Epithelial cell of proximal tubule (primary cell): ENCODE measurements at places on chromosomes 12 and 14.

DNA sequence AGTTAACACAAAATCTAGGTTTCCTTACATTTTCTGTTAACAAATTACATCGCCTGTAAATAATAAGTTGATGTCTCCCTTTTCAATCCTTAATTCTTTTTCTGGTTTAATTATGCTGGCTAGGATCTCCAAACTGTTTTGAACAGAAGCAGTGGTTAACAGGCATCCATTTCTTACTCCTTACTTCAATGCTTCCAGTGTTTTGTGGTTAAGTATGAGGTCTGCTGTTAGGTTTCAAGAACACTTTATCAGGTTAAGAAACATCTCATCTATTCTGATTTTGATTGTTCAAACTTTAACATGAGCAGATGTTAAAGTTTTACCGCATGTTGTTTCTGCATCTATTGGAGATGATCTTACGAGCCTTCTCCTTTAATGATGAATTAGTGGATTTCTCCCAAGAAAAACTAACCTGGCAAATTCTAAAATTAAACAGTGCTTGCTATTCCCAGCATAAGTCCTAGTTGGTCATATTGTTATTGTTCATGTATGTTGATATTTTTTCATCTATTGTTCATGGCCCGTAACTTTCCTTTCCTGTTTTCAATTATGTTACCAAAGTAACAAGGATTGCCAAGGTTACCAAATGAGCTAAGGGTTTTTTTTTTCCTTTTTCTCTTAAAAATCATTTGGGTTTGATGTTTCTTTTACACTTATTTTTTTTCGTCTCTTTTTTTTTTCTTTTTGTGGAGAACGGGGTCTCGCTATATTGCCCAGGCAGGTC, 33.4 kb downstream of the POLE start:
- DNase-seq = no peak

DNA sequence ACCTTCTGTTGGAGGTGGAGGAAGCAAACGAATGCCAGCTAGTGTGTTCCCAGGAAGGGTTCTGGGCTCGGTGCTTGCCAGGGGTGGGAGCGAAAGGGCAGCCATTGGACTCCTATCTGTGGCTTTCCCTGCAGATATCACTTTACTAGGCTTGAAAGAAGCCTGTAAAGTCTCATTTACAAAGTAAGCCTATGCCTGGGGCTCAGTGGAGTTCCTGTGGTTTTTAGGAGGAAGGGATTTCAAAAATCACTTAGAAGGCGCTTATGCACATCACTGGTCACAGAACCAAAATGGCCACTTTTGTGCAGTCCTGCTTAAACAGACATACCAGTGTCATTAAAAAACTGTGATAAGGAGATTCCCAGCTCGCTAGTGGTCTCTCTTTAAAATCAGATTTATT, 22.7 kb downstream of the CLMN start:
- DNase-seq = no peak

DNA sequence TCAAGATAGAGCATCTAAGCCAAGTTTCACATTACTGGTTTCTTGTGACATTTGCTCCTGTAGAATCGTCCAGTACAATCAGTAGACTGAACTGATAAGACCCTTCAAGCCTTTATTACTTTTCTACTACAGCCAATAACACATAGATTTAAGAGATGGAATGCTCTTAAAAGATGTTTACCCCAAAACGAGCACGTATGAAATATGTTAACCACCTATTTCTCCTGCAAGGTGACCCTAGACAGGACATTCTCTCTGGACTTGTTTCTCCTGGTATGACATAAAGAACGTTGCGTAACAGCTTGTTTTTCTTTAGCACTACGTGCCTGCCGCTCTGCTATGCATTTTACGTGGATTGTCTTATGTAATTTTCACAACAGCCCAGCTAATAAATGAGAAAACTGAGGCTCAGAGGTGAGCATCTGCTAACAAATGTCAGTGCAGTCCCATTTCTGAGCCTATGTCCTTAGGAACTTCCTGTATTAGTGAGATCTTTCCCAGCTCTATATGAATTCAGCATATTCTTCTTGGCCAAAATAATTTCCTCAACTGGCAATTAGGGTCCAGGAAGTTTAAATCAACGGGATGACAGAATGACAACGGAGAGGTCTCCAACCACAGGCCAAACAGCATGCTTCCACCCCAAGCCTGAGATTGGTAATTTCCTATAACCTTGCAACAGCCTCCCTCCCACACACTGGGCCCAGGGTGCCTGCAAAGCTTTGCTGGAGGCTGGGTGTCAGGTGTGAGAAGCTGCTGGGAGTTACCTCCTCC, 3.7 kb downstream of the NFKBIA start:
- no peak for DNase-seq

DNA sequence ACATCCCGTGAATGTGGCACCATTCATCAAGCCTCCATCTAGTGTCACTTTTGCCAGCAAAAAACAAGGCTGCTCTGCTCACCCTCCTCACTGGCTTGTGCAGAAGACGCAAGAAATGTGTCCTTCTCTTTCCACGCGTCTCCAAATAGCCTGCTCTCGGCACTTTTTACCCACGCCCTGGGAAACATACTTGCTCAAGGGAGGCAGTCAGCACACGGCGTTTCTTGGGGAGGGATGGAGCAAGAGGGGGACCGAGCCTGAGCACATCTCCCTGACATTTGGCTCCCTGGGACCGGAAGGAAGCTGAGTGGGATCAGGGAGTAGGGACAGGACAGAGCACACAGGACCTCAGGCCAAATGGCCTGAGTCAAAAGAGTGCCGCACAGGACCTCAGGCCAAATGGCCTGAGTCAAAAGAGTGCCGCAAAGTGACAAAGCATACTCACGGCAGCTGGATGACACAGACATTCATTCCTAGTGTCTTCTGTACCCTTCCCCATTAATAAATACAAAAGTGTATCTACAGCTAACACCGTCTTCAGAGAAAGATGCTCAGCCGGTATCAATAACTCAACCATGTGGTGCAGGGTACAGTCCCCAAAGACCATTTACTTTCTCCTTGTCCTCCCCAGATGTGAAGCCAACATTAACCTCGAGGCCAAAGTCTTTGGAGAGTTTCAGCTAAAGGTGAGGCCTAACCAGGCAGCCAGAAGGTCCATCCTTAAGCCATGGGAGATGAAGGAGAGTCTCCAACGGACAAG, 7.1 kb downstream of the BCL11B start:
- DNase-seq = no peak

DNA sequence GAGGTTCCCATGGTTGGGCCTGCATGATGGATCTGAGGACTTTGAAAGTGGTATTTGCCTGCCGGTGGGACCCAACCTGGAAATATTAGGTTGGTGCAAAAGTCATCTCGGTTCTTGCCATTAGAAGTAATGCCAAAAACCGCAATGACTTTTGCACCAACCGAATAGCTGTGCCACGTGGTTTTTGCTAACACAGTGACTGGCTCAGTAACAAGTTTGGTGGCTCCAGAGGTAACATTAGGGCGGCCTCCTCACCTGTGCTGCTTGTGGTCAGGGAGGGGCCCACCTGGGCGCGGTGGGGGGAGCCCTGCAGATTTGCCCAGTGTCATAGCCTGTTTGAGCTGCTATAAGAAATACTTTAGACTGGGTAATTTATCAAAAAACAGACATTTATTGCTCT, 1.8 kb downstream of the BDKRB2 start:
- no peak for DNase-seq

DNA sequence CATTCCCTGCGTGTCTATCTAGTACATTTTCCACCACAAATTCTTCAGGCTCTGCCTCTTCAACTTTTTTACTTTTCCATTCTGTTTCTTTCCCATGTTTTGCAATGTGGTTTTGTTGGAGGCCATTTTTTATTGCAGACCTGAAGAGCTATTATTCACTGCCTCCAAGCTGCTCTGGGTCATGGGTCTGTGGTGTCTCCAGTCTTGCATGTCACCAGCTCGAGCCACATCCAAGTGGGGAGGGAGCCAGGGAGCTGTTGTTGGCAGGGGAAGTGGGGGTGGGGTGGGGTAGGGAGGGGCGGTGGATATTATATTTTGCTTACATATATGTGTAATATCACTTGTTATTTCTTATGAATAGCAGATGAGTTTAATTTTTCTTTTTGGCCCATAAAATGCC, 69.1 kb downstream of the VEZT start:
- peak; percentile 54 for DNase-seq
